Stimulated activated CD8-positive, alpha-beta memory T cell treated with anti-CD3 and anti-CD28 coated beads, Interleukin-15, amount 100 ng/mL, for 24 hours (primary cell): ENCODE measurements at places on chromosomes 6 and 20.

GRCh38 chr6:43242908-43243663 lies at the start of gene TTBK1:
TSS of gene TTBK1 (plus strand) at chr6:43243481. CDS start at chr6:43246661, 3,180 bp downstream.
- DNase-seq, result no peak

- no peak for DNase-seq
Measured at GRCh38 chr20:63708301-63709148, 686 bp downstream of the ZGPAT start.

DNA sequence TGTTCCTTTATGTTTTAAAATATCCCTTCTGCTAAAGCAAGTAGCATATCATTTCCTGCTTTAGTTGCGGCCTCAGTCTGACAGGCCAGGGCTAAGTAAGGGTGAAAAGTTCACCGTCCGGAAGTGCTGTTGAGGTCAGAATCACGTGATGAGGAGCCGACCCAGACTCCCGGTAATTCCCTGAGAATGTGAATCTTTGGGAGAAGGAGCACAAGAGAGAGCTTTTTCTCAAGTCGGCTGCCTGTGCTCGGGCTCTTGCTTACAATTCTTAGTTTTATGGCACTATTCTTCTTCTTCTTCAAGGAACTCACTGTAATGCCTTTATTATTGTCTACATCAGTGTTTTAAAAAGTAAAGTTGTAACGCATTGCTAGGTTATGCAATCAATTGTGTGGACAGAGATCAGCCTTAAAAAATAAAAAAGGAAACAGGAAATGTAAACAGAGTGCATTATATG lies 309.3 kb downstream of the PRL start:
- DNase-seq, result no peak

DNA sequence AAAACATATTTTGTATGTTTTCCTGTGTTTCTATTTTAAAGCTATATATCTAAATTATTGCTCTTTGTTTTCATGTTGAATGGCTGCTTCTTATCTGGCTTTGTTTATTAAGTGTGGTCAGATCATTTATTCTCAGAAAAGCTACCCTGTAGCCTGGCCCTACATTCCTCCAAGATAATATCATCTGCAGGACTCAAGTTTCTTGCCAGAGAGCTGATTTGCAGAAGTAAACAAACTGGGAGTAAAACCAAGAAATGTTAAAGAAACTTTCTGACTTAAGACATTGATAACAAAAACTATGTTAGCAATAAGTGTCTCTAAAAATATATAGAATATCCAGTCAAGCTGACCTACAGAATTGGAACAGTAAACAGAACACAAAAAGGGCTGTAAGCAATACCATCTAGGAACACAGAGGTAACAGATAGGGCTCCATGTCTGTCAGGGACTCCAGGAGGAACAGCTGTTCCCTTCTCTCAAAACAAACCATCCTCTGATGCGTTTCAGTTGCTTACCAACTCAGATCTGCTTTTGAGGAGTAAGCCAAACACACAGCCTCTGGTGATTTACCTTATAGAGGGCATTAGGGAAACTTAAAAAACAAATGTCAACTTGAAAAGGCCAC lies 17.5 kb upstream of the CEP85L start:
- DNase-seq, result no peak

DNA sequence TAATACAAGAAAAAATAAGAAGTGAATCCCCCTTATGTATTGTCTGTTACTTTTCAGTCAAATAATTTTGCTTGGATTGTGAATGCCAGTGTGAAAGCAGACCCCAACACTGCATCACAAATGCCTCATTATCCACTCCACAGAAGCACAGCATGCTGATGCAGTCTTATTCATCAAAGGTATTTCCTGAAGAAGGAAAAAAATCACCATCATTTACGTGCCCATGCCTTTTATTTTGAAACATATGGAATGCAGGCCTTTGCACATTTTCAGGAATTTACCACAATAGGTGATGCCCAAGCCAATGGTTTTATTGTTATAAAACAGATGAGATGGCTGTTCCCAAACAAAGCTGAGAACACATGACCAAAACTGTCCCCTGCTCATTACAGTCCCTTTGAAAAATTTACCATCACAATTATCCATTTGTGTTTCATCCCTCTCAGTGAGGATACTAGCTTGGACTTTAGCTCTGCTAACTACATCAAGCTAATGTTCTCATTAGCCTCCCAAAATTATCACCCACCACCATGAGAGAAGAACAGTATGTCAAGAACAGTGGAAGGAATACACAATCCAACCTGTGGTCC lies 180.6 kb upstream of the HTR1E start:
- no peak for DNase-seq

DNA sequence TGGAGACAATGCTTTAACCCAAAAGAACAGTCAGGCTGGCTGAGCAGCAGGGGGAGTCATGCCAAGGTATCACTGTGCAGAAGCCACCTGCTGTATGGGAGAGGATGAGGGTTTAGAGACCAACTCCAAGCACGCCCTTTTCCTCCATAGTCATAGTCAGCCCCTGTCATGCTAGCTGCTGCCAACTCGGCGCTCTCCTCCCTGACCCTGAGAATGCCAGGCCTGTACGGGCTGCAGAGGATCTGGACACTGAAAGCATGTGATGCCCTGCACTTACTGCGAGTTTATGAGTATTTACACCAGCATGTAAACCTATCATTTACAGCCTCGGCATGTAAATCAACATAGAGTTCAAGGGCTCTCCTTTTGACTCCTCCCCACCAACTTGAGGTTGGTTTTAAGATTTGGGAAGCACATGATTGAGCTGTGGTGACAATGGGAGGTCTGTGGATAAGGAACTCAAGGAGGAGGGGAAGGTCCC lies 11.7 kb upstream of the SCUBE3 start:
- DNase-seq, result no peak

GRCh38 chr6:154842833-154843232 lies 109.6 kb downstream of the SCAF8 start:
- DNase-seq, result no peak

- DNase-seq, result no peak
Measured at GRCh38 chr20:51221791-51222408, 199.0 kb upstream of the KCNG1 start.

DNA sequence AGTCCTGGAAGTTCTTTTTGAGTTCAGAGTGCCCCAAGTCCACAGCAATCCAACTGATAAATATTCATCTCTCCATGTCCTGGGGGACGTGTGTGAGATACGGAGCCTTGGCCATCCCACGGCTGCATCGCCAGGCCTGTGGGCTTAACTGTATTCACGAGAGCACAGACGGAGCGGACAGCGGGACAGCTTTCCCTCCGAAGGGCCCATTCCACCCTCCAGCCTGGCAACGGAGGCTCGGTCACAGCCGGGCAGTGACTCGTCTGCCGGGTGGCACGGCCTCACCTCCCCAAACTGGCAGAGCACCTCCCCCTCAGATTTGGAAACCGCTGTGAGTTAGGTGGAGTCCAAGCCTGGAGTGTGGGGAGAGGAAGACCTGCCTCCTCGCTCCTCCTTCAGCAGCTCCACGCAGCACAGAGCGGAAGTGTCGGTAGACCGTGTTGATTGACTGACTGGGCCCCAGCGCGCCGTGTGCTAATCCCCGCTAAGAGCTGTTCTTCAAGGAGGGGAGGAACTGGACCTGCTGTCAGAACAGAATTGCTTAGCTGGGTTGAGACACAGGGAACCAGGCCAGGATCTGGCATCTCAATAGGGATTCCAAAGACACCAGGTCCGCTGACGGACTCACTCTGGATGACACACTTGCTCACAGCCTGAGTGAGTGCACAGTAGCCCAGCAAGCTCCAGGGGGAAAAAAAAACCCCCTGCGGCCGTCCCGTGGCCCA lies 10.9 kb downstream of the FOXF2 start:
- no peak for DNase-seq

GRCh38 chr6:12291839-12292604 lies 1.9 kb downstream of the EDN1 start:
- DNase-seq, result no peak

DNA sequence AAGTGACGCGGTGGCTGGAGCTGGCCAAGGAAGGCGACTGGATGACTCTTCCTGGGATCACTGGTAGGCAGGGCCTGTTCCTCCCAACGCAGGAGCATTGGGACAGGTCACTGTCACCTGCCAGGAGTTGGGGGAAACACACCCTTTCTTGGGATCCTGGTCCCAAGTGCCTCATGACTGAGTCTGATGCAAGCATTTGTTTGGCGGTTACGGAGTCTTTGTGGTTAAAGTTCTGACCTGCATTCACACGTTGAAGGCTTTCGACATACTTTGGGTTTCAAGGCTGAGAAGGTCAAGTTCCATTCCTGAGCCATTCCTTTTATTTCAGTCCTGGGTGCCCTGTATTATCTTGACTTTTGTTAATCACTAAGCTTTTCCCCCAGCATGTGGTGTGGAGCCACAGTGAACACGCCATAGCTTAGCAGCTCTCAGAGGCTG lies 6.0 kb downstream of the PNLDC1 start:
- no peak for DNase-seq

GRCh38 chr6:127298475-127298874 lies 31.8 kb downstream of the RNF146 start:
- no peak for DNase-seq

DNA sequence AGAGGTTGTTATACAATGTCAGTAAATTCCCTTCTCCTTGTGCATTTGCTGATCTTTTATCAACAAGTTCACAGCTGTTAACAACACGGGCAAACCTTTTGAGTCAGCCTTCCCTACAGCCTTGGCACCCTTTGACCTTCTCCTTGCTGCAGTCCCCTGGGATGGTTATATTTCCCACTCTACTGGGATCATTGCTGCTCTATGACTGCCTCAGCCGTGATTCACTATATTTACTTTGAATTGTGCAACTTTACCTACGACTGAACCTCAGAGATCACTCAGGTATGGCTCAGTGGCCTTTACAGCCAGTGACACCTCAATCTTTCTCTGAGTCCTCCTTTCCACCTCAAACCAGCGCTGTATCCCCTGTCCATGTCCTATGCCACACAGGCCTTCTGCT lies 1293.3 kb downstream of the EPHA7 start:
- DNase-seq, result no peak

GRCh38 chr20:59622496-59622895 lies 18.2 kb downstream of the PHACTR3 start:
- no peak for DNase-seq

DNA sequence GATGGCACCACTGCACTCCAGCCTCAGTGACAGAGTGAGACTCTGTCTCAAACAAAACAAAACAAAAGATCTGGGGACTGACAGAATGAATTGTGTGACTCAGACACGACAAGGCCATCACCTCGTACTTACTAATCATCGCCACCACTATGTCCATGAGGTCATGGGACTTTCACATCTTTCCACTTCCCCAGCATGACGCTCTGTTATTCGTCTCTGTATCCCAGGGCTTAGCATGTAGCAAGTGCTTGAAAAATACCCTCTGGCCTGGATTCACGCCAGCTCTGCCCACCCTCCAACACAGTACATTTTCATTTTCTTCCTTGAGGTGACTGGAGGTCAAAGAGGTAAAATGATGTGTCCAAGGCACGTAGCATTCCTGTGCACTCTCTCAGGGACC lies 27.8 kb downstream of the FGD2 start:
- no peak for DNase-seq

DNA sequence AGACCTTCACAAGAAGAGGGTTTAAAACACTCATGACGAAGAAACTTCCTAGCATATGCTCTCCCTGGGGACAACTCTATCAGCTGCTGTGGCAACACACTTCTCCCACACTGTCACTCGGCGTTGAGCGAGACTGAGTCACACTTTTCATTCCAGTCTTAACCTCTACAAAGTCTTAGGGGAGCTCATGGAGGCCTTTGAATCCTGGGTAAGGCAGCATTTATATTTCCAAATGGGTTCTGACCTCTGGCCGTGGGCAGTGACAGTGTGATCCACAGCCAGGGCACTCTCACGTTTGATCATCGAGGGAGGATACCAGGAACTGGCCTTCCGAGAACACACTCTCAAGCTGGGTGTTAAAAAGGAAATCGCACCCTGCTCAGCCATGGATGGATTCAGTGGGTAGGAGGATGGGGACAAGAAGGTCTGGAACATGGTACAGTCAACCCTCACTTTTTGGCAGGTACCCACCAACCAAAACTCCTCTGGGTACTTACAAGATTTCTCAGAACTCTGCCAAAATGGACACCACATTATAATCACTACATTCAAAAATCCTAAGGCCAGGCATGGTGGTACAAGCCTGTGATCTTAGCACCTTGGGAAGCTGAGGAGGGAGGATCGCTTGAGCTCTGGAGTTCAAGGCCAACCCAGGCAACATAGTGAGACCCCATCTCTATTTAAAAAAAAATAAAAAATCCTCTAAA lies 19.6 kb downstream of the RRBP1 start:
- DNase-seq, result no peak

GRCh38 chr6:156694679-156695078 lies 82.5 kb upstream of the ARID1B start:
- no peak for DNase-seq

- DNase-seq, result no peak
Measured at GRCh38 chr6:102853249-102853955, 1459.9 kb downstream of the GRIK2 start.

DNA sequence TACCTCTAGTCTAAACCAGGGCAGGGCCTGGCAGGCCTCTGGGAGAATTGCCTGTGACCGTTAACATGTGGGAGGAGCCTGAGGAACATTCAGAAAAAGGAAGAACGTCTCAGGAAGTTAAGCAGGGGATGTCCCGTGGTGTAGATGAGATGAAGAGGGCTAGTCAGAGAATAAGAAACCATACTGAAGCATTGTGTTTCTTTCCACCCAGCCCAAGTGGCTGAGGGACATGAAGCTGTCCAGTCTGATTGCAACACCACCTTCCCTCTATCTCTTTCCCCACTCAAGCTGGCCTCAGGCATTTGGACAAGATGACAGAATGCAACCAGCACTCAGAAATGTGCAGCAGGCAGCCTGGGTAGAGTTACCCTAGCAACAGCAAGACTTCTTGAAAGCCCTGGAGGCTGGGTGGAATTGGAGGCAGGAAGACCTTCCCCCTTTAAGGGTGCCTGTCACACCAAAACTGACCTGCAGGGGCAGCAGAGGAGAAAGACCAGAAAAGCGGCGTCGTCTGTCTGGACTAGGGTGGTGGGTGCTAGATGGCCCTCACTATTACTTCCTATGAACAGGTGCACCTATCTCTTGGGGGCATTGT lies 186.1 kb downstream of the UNC5CL start:
- no peak for DNase-seq

- no peak for DNase-seq
Measured at GRCh38 chr6:128508588-128509296, 11.7 kb downstream of the PTPRK start.
